ENCODE measurements at places on chromosomes 1 and 21.
A peak's percentile ranks its signal among the peaks of the same experiment; 100 is the strongest.

DNA sequence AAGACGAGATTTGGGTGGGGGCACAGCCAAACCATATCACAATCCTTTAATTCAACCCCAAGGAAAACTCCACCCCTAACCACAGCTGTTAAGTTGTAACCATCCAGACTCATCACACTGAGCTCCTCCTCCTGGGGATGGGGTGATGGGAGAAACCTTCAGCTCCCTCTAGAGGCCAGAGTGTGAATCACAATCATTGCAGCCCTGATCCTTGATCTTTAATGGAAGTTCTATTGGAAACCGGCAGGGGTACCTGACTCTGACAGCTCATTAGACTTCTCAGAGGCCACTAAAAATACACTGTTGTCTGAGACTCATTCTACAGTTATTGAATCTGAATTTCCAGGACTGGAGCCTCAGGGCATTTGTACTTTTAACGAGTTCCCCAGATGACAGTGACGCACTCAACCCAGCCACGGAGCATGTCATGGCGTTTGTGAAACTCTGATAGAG lies 127.2 kb downstream of the IGSF21 start:
- peak; percentile 82 for DNase-seq
- H3K4me3 ChIP-seq: no peak overlapping the region
- H3K36me3 ChIP-seq: peaks cover 5% of the 10 kb centered on the region
- no peaks in the 10 kb centered on the region for H3K27me3 ChIP-seq
- H3K27ac ChIP-seq: no peak overlapping the region
- peaks cover 2% of the 10 kb centered on the region for H3K4me1 ChIP-seq

GRCh38 chr1:3908886-3909517 lies 8.9 kb upstream of the C1orf174 start:
- no peak overlapping the region for H3K27ac ChIP-seq
- H3K36me3 ChIP-seq: no peaks in the 10 kb centered on the region
- H3K4me1 ChIP-seq: no peaks in the 10 kb centered on the region
- no peaks in the 10 kb centered on the region for H3K27me3 ChIP-seq
- DNase-seq: no peak

GRCh38 chr21:25979845-25980616 lies 190.5 kb downstream of the APP start:
- H3K36me3 ChIP-seq: peaks cover 6% of the 10 kb centered on the region
- DNase-seq: no peak
- H3K4me1 ChIP-seq: no peaks in the 10 kb centered on the region

DNA sequence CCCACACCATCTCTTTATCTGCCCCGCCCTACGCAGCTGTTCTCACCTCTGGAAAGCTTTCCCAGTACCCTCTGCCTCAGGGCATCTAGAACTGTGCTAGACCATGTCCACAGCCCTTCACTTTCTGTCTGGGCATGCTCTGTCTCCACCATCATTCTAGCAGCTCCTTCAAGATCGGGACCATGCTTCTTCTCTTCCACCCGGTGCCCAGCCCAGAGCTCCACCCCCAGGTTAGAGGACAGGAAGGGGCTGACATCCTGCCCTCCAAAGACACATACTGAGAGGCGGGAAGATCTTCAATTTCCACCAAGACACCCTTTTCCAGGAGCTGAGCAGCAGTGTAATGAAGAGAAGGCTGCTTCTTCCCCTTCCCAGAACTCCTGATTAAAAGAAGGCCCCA lies 27.7 kb upstream of the MEF2D start:
- H3K27ac ChIP-seq: no peak overlapping the region
- peaks cover 16% of the 10 kb centered on the region for H3K36me3 ChIP-seq
- DNase-seq: no peak
- H3K4me3 ChIP-seq: no peak overlapping the region
- H3K4me1 ChIP-seq: peaks cover 8% of the 10 kb centered on the region

DNA sequence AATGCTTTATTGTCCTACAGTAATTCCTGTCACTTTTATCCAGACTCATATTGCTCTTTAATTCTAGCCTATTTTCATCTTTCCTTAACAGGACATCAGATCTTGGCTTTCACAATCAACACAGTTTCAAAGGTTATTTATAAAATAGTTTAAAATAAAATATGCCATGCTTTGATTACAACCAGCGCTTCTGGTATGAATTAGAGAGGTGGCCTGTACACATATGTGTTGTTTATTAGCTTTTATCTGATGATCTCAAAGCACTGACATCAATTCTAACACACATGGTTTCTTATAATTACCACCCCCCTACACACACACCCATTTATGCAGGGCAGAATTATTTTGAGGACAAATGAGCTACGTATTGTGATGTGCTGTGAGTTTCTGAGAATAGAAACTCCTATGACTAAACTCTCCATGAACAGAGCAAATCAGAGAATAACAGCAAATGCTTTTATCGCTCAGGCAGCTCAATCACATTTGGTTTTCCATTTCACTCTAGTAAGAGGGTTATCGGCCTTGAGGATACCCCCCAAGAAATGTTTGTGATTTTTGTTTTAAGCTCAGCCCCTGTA lies 18.0 kb downstream of the CD247 start:
- no peaks in the 10 kb centered on the region for H3K27me3 ChIP-seq
- H3K36me3 ChIP-seq: no peaks in the 10 kb centered on the region
- no peak overlapping the region for H3K4me3 ChIP-seq
- no peak overlapping the region for H3K27ac ChIP-seq
- H3K4me1 ChIP-seq: peaks cover 2% of the 10 kb centered on the region

DNA sequence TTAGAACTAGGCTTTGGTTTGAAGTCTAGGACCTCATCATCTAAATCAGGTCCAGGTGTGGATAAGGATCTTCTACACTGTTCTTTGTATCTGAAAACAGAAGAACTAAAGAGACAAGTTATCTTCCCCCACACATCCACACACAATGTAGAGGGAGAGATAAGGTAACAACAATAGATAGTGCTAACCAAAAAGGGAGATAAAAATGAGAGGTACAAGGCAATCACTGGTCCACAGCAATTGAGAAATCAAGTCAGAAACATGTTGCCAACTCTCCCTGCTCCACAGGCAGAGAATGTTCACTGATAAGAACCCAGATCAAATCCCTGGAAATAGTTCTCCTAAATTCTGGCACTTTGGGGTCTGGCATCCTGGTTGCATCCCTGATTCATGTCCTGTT lies 75.8 kb upstream of the LHX8 start:
- no peak for DNase-seq
- H3K27ac ChIP-seq: no peak overlapping the region
- no peaks in the 10 kb centered on the region for H3K27me3 ChIP-seq
- no peaks in the 10 kb centered on the region for H3K36me3 ChIP-seq

- no peaks in the 10 kb centered on the region for H3K27me3 ChIP-seq
- no peak overlapping the region for H3K27ac ChIP-seq
- peaks cover 6% of the 10 kb centered on the region for H3K36me3 ChIP-seq
- peaks cover 2% of the 10 kb centered on the region for H3K4me1 ChIP-seq
- no peak for DNase-seq
Measured at GRCh38 chr1:37858931-37859506, 373 bp downstream of the MTF1 start.

DNA sequence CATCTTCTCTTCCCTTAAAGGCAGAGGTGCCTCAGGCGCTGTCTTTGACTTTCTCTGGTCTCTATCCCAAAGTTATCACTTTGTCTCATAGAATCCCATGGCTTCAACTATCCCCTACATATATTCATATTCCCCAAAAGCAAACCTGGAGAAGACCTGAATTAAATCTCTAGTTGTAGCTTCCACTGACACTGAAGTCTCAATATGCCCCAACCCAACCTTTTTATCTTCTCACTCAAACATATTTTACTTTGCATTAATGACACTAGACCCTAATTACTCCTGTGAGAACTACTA lies 354.5 kb upstream of the DUSP10 start:
- no peaks in the 10 kb centered on the region for H3K36me3 ChIP-seq
- peaks cover 4% of the 10 kb centered on the region for H3K4me1 ChIP-seq
- H3K27me3 ChIP-seq: no peaks in the 10 kb centered on the region
- DNase-seq: no peak

- H3K27me3 ChIP-seq: no peaks in the 10 kb centered on the region
- H3K4me3 ChIP-seq: no peak overlapping the region
- H3K4me1 ChIP-seq: peaks cover 2% of the 10 kb centered on the region
- H3K27ac ChIP-seq: no peak overlapping the region
- H3K36me3 ChIP-seq: no peaks in the 10 kb centered on the region
Measured at GRCh38 chr1:224591326-224591725, 24.8 kb upstream of the CNIH3 start.

DNA sequence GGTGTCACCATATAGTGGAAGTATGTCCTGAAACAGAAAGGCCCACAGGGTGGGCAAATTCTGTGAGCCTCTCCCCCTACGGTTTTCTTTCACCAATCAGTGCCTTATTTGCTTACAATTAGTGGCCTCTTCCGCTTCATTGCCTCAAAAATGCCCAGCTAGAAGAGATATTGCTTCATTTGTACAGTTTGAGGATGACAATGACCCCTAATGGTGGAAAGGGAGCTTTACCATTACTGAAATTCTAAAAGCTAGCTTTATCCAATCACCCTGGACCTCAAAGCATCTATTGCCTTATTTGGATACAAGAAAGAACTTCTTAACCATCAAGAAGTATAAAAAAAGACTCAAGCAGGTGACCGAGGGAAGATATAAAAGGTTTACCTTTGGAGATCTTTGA lies 49.6 kb downstream of the LRRC71 start:
- H3K4me3 ChIP-seq: no peak overlapping the region
- H3K27ac ChIP-seq: no peak overlapping the region
- no peaks in the 10 kb centered on the region for H3K36me3 ChIP-seq
- H3K4me1 ChIP-seq: peaks cover 1% of the 10 kb centered on the region
- no peaks in the 10 kb centered on the region for H3K27me3 ChIP-seq

GRCh38 chr1:160720356-160721085 lies 8.9 kb upstream of the CD48 start:
- DNase-seq: no peak
- no peak overlapping the region for H3K27ac ChIP-seq
- no peaks in the 10 kb centered on the region for H3K36me3 ChIP-seq
- H3K27me3 ChIP-seq: no peaks in the 10 kb centered on the region
- H3K4me3 ChIP-seq: no peak overlapping the region

- no peaks in the 10 kb centered on the region for H3K27me3 ChIP-seq
- no peak overlapping the region for H3K4me3 ChIP-seq
- H3K4me1 ChIP-seq: no peaks in the 10 kb centered on the region
- DNase-seq: no peak
Measured at GRCh38 chr1:45769261-45769932, 18.9 kb upstream of the IPP start.

DNA sequence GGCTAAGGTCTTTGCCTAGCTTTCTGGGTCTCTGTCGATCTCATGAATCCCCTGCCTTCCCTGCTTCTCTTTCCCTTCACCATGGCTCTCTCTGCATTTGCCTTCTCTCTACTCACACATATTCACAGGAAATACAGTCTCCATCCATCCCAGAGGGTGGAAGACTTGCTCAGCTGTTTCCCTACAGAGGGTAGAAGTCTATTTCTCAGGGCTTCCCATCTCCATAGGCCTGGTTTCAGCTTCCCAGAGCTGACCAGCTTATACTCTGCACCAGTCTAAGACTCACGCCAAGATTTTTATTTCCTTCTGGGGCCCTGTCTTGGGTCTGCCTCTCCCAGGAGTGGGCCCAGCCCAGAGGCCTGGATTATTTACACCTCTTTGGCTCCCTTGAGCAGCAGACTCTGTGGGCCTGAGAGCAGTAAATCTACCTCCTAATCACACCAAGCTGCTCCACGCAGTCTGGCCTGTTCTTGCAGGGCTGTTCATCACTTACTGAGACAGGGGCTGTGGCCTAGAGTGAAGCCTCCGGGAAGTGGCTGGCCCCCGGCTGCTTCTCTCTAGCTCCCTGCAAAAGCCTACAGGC lies 102.5 kb downstream of the PLXNA2 start:
- no peak overlapping the region for H3K4me3 ChIP-seq
- no peaks in the 10 kb centered on the region for H3K36me3 ChIP-seq
- H3K27ac ChIP-seq: no peak overlapping the region

DNA sequence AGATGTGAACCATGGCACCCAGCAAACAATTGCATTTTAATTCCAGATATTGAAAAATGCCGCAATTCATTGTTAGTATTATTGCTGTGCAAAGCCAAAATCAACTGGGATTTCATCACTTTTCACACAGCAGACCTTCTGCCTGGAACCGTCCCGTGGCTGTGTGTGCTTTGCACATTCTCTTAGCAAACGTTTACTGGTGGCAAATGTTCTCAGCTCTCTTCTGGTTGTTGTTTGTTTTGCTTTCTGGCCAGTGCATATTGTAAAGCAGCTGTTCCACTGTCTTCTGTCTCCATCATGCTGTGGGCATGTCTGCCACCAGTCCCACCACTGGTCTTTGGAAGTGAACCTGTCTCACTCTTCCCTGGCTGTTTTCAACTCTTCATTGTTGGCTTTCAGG lies 19.8 kb upstream of the TTLL10 start:
- H3K36me3 ChIP-seq: no peaks in the 10 kb centered on the region
- no peak for DNase-seq
- H3K4me1 ChIP-seq: peaks cover 1% of the 10 kb centered on the region
- H3K27ac ChIP-seq: no peak overlapping the region

GRCh38 chr1:60655679-60656355 lies 426.5 kb upstream of the NFIA start:
- H3K4me1 ChIP-seq: no peaks in the 10 kb centered on the region
- H3K27me3 ChIP-seq: no peaks in the 10 kb centered on the region
- no peaks in the 10 kb centered on the region for H3K36me3 ChIP-seq
- DNase-seq: no peak
- H3K4me3 ChIP-seq: no peak overlapping the region

GRCh38 chr1:31748365-31748764 lies 15.8 kb downstream of the ADGRB2 start:
- no peak overlapping the region for H3K27ac ChIP-seq
- no peak overlapping the region for H3K4me3 ChIP-seq
- H3K27me3 ChIP-seq: no peaks in the 10 kb centered on the region

- H3K27me3 ChIP-seq: no peaks in the 10 kb centered on the region
- no peak overlapping the region for H3K27ac ChIP-seq
- peaks cover 2% of the 10 kb centered on the region for H3K4me1 ChIP-seq
- H3K36me3 ChIP-seq: no peaks in the 10 kb centered on the region
Measured at GRCh38 chr1:153432874-153433681, 16.8 kb downstream of the S100A7A start.

GRCh38 chr1:179230721-179231120 lies 1.2 kb upstream of the ABL2 start:
- no peak overlapping the region for H3K4me3 ChIP-seq
- H3K4me1 ChIP-seq: no peaks in the 10 kb centered on the region
- no peaks in the 10 kb centered on the region for H3K36me3 ChIP-seq
- H3K27me3 ChIP-seq: no peaks in the 10 kb centered on the region
- H3K27ac ChIP-seq: no peak overlapping the region

Data from iPS DF 6.9 (cell line).